ENCODE measurements at places on chromosomes 3 and 15. TPM values are rescaled to one million over a fixed set of nuclear protein-coding genes. Genes with fewer than 3 reads are reported as not detected.

The C3orf18 gene
- total RNA-seq, result not detected

The VGLL3 gene
- total RNA-seq, result 6.7 TPM

DNA sequence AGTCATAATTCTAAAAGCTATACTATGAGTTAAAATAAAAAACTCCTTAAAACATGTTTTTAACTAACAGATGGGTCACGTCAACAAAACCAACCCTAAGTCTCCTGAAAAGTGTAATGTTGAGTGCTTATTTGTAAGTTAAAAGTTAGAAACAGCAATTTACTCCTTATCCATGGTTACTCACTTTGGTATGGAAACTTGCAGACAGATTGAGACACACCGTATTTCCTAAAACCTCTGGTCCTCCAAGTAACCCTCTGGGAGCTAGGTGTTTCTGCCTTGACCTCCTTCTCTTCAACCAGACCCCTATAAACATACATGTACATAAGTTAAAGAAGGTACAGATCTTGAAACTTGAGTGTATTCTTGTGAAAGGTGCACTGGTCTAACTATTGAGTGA, 3.1 kb downstream of the COL8A1 start:
- H3K4me3 ChIP-seq, result no peak overlapping the region
- no peaks in the 10 kb centered on the region for H3K27me3 ChIP-seq
- H3K36me3 ChIP-seq, result no peaks in the 10 kb centered on the region
- H3K4me1 ChIP-seq, result peaks cover 32% of the 10 kb centered on the region
- DNase-seq, result no peak

- peaks cover 43% of the 10 kb centered on the region for H3K4me1 ChIP-seq
- peak; percentile 79 for DNase-seq
These were observed 39.5 kb upstream of the C3orf80 start for GRCh38 chr3:160185751-160186150.

DNA sequence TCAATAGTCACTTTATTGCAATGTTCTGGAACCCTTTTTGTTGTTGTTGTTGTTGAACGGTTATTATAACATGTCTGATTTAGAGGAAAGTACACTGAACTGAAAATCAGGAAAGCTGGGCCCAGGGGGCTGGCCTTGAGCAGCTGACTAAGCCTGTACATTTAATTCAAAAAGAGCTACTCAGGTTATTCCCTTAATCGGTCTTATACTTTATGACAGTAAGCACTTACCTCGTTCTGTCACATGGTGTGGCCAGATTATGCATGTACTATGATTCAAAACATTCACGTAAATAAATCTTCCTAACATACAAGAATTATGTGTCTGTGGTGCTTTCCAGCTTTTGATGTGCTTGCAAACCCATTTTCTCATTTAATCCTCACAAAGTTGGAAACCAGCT, 382.5 kb upstream of the TPRG1 start:
- no peak overlapping the region for H3K27ac ChIP-seq
- no peaks in the 10 kb centered on the region for H3K27me3 ChIP-seq
- H3K4me1 ChIP-seq, result no peaks in the 10 kb centered on the region
